Retina (tissue), 1 donor: ENCODE measurements at places on chromosomes 2 and 18.

DNA sequence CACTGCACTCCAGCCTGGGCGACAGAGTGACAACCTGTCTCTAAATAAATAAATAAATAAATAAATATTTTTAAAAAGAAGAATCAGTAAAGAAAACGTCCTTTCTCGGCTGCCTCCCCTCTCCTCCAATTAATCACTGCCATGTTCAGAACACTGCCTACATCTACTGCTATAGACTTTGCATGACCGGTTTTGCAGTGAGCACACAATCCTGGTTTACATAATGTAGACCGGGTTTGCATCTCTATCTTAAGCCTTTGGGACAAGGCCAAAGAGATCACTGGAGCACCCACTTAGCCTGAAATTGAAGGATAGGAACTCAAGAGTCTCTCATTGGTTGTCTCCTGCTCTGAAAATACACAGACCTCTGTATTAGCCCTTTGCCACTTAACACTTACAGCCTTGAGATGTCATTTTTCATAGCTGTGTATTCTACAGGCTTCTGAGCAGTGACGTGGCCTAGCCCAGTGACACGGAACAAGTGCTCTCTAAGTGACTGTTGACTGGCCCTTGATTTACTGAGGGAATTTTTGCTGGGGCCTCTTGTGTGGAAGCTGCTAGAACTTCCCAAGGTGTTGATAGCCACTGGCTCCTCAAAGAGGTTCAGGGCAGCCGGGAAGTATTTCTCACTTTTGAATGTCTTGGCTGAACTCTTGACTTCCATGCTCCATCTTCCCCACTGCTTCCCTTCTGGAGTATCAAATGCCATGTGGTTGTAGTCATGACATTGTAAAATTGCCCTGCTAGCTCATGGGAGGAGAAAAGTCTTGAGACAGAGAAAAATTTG, 45.3 kb upstream of the CCBE1 start:
- no peak for DNase-seq

DNA sequence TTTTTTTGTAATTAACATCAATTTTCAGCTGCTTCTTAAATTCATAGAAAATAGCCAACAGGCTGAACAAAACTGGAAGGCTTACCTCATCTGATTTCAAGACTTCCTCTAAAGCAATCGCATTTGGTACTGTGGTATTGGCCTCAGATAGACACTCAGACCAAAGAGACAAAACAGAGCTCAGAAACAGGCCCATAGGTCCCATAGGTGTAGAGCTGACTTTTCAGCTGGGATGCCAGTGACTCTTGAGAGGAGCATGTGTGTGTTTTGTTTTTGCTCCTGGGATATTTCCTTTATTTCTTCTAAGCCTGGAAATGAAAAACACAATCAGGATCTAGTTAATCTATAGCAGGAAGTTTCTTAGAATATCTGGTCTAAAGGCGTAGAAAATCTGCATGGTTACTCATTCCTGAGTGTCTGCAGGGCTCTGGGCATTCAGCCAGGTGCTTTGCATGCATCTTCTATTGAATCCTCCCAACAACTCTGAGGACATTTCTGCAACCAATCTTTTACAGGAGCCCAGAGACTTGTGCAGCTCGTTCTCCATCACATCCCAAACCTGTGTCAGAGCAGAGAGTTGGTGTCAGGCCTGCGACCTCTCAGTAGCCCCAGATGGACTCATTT, 190.8 kb downstream of the RTP5 start:
- DNase-seq = no peak

- DNase-seq = no peak
Observed at GRCh38 chr18:6882401-6882800, 152.9 kb downstream of the ARHGAP28 start.

DNA sequence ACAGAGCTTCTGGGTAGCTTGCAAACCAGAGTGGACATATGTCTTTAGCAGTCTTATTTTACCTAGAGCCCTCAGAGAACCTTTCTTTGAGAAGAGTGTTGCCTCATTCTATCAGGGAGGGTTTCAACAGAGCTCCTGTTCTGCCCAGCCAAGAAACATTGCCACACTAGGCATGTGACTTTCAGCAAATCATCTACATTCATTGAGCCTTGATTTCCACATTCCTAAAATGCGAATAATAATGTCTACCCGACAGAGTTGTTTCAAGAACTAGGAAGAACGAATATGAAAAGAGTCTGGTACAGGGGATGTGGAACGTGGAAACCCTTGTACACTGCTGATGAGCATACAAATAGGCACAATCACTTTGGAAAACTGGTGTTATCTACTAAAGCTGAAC, 7.8 kb upstream of the PRKAG3 start:
- no peak for DNase-seq

GRCh38 chr2:120473522-120474271, 127.8 kb downstream of the INHBB start:
- DNase-seq = no peak

GRCh38 chr2:236659758-236660150, 90.1 kb downstream of the ACKR3 start:
- DNase-seq = no peak

DNA sequence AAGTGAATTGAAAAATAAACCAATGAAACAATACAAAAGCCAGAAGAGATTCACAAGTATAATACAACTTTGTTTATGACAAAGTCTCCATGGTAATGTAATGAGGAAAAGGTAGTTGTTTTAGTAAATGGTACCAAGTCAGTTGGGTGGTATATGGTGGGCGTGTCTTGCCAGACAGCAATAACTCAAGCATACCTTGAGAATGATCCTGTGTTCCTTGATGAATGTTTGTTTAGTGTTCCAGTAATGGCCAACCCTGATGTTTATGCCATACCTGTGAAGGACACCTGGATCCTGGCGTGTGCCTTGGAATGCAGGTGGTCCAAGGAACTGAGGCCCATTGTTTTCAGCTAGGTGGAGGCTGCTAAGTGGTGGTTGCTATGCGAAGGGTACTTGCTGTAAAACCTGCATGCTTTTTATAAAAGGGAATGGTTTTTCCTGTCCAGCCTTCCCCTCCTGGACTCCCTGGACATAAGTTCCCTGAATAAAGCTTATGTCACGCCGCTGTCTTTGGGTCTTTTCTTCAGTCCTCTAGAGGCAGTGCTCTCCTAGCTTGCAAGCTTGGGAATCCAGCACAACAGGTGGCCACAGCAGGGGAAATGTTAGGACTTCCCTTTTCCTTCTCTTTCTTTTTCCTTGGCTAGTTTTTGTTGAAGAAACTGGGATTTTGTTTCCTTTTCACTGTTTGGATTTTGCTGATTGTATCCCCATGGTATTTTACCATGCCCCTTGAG, 54.7 kb downstream of the MTA3 start:
- no peak for DNase-seq

DNA sequence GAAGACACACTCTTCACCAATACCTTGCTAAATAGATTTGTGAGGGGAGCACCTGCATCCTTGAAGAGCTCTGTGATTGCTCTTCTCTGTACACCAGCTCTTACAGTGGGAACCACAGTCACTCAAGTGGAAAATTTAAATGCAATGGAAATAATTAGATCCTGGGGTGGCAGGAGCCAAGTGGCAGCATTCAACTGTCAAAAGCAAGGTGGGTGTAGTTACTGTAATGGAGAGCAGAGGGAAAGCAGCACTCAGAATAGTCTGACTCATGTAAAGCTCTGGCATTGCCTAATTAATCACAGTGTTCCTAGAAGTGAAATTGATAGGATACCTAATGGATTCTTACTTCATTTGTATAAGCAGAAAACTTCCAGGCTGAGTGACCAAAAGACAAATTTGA, 245.8 kb downstream of the KCNE4 start:
- DNase-seq = no peak

- no peak for DNase-seq
Observed at GRCh38 chr18:61459896-61460648, 126.8 kb downstream of the CDH20 start.

DNA sequence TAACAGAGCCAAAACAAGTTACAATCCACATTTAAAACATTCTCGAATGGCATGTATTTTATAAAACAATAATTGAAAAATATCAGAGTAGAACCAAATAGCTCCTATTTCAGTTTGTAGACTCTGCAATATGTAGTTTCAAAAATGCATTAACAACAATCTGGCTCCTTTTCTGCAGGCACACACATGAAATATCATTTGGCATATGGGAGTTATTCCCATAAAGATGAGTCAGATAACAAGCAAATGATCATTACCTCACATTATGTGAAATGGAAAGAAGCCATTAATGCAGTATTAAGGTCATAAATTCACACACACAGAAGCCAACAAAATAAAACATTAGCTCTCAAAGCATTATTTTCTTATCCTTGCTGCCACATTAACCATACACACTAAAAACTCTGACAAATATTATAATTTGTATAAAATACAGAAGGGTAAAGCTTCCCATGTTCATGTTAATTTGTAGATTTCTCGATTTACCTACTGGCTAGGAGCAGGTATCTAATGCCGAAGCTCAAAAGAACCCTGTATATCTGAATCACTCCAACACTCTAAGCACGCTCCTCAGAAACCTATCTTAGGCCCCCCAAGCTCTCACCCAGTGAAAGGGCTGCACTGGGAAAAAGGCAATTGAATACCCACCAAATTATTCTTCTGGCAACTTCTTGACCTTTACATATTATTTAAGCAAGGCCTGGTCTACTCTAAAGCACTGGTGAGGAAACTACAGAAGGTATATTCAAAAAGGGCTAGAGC, 13.8 kb downstream of the NBAS start:
- no peak for DNase-seq

- DNase-seq = peak; percentile 79
Observed at GRCh38 chr18:80159713-80160636, 50.9 kb downstream of the ADNP2 start.

GRCh38 chr2:68716604-68717304, 17.9 kb upstream of the ARHGAP25 start:
- DNase-seq = no peak

- no peak for DNase-seq
Observed at GRCh38 chr2:198479065-198479464, 674.7 kb downstream of the PLCL1 start.

- no peak for DNase-seq
Observed at GRCh38 chr2:182166406-182166805, 180.8 kb downstream of the PPP1R1C start.

DNA sequence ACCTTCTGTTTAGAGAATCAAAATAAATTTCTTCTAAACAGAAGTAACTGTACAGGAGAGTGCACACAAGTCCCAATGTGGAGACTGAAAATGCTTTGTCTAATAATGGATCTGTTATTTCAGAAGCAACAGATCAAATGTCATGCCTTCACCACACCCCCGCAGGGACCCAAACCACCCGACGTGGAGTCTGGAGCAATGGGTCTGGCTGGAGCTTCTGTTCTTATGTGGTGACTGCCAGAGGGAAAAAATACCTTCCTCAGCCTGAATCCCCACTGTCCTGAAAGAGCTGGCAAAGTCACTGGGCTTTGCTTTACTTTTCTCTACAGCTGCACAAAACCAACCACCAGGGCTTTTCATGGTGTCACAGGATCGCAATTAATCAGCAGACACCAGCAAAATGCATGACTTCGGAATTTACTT, 119.0 kb upstream of the ZFP36L2 start:
- no peak for DNase-seq

- DNase-seq = no peak
Observed at GRCh38 chr18:76882146-76882545, 59.8 kb downstream of the ZNF236 start.

- DNase-seq = no peak
Observed at GRCh38 chr18:42883169-42883568, 232.3 kb downstream of the RIT2 start.

DNA sequence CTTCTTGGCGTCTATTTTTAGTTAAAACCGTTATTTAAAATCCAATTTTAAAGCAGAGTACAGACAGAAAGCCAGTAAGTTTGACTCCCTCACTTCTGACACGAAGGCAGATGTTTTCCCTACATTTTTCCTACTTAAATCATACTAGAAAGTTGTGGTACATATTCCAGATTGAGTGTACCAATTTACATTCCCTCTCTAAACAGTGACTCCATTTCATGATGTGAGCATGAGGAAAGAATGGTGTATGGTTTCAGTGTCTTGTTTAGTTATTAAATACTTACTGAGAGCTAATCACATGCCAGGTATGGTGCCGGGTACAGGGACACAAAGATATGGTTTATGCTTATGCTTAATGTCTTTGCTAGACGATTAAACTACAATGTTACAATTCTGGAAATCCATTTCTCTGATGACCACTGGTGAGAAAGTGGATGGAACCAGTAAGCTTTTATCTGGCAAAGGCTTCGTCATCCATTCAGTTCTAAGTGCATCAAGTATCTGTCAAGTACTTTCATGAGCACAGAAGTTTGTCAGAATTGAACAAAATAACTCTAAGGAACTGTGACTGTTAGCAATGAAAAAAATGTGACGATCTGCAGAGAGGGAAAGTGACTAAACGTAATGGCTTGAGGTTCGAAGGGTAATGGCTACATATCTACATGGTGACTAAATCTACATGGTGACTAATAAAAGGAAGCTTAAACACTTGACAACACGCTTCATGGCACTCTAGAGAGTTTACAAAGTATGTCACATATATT, 25.7 kb downstream of the MAP4K3 start:
- no peak for DNase-seq

DNA sequence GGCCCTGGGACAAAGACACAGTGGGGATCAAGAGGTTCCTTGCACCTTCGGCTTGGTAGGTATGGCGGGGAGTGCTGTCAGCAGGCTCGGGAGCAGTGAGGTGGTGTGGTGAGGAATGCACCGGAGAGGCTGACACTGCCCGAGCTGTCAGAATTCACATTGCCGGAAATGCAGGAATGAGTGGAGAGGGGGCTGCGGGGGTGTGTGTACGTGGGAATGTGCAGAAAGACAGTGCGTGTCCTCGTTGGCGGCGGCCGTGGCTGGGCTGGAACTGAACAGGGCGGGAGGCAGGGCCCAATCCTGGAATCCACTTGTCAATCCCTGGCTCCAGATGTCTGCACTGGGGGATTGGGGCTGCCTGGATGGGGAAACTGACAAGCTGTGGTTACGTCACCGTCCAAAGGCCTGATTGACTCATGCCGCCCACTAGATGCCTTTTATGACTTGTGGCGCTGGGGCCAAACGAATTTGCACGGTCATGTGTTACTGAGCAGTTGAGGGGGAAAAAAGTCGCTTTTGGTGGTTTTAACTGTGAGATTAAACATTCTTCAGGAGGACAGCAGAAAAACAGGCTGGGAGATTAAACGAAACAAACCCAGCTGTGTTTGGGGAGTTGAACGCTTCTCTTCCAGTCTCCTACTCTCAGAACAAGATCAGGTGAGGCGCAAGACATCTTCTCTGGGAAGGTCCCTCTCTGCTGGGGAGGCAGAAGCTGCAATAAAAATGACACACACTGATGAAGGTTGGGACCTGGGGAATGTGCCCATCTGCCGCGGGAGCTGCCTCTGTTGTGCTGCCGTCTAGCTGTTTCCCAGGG, 189.4 kb upstream of the GLI2 start:
- DNase-seq = no peak

GRCh38 chr2:28395334-28396061, 2.8 kb downstream of the FOSL2 start:
- DNase-seq = no peak
